Central memory CD4-positive, alpha-beta T cell (primary cell): ENCODE measurements at places on chromosomes 7 and 10.

- DNase-seq = no peak
These were observed 130.8 kb downstream of the ZNF467 start for GRCh38 chr7:149642589-149642988.

DNA sequence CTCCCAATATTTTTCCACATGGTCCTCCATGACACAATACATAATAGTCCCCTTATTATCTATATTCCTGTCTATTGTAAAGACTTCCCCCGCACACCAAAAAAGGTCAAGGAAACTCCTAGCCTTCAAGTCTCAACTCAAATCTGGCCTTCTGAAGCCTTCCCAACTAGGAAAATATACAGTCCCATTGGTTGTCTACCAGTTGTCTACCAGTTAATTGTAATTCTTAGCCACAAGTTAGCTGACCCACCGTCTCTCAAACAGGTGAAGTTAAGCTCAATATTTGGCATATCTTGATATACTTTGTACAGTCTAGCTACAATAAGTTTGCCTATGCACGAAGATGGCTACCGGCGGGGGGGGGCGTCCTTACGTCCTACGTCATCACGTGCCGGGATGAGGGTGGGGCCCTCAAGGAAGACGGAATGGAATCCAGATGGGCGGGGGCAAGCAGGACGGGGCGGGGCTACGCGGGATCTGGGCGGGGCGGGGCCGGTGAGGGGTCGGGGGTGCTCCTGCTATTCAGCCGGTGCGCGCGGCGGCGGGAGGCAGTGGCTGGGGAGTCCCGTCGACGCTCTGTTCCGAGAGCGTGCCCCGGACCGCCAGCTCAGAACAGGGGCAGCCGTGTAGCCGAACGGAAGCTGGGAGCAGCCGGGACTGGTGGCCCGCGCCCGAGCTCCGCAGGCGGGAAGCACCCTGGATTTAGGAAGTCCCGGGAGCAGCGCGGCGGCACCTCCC, at the start of gene AHR:
AHR (plus strand) TSS at position 551 of the 738 bp plus-strand sequence. CDS start 613 bp downstream, outside the sequence.
- DNase-seq = peak; percentile 81

DNA sequence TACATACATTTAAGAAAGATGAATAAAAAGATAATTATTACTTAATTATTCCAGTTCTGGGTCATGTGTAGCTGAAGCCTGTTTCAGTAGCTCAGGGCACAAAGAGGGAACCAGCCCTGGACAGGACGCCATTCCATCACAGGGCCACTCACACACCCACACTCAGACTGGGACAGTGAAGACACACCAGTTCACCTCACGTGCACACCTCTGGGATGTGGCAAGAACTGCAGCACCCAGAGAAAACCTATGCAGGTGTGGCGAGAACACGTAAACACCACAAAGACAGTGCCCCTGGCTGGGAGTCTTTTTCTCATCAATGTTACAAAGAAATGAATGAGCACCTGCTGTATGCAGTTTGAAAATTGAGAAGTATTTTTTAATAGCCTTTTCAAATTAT, 1.6 kb upstream of the IDI1 start:
- peak; percentile 62 for DNase-seq

DNA sequence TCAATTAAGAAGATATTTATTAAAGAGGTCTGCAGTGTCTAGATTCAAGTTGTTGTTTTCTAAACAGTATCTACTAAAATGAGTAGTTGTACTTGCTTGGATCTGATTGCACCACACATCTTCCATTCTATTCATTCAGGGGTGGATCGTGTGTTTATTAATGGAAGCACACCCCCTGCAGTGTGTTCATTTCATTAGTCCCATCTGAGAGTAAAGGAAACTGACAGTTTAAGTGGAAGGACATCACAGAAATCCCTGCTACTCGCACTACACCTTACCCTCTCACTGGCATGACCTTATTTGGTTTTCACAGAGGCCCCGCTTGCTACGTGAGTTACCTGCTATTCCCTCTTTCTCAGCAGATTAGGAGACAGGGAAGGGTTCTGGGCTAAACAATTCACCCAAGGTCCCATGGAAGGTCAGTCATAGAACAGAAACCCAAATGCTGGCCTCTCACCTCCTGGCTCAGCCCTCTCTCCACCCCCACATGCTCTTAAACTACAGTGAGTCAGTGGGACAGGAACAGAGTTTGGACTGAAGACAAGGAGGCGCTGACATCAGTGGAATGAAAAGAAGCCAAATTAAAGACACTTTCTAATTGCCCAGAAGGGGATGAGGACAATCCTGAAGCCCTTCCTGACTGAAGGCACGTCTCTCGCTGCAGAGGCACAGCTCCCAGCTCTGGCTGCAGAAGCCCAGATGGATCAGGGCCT, 369.2 kb upstream of the NRP1 start:
- no peak for DNase-seq

DNA sequence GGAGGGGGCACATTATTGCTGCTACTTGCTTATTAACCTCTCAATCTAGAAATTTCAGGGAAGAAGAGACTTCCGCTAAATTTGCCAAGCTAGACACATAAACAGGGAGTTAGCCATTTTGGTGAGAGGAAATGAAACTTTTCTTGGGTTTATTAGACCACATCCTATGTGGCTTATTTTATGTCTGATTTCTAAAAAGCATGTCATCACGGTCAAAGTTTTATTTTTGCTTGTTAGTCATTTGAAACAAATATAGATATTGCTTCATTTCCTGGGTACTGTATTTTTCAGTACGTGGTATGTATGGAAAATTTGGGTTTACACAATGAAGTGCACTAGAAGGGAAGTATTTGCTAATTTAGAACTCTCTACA, 144.1 kb downstream of the TCF7L2 start:
- peak; percentile 17 for DNase-seq

- peak; percentile 21 for DNase-seq
These were observed 399 bp downstream of the FHIP2A start for GRCh38 chr10:114821915-114822443.

DNA sequence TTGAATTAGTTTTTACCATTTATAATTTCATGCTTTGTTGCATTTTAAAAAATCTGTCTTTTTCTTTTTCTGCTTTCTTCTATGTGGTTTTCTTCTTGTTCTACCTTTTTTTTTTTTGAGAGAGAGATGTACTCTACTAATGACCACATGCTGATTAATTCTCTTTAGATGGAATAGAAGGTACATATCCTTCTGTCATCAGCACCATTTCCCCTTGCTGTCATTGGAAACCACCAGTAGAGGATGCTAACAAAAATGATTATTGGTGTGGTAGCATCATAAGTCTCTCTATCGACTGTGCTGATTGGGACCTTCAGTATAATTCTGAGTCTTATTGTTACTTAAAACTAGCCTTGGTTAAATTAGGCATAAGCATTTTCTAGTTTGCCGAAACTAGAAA, 3.6 kb downstream of the ZEB1 start:
- DNase-seq = peak; percentile 10

DNA sequence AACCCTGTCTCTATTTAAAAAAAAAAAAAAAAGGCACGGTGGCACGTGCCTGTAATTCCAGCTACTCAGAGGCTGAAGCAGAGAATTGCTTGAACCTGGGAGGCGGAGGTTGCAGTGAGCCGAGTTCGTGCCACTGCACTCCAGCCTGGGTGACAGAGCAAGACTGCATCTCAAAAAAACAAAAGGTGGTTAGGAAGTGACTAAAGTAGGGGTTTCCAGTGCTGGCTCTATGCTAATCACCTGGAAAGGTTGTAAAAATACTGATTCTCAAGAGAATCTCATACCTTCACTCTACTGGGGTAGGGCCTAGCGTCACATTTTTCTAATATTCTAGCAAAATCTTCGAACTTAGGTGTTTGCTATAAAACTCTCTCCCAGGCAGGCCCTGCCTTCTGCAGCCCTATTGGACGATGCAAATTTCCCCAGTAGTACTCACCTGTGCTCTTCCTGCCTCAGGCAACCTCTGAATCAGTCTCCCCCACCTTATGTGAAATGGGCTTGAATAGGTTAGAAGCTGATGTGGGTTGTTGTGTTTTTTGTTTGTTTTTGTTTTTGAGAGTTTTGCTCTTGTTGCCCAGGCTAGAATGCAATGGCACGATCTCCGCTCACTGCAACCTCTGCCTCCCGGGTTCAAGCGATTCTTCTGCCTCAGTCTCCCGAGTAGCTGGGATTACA, 3.5 kb downstream of the ZP3 start:
- no peak for DNase-seq

DNA sequence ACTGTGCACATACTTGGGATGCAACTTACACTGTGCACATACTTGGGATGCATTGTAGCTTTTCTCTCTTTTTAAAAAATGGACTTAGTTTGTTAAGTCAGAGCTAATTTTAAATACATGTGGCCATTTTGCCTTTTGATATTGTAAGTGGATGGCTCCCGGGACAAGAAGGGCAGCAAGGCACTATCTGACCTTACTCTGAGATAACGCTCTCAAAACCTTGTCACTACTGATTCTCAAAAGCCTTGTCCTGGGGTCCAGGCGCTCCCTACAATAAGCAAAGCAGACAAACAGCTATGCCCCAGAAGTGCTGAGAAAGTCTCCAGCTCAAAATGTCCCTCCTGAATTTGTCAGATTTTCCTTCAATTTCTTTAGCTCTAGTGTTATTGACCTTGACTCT, 66.9 kb upstream of the CACNB2 start:
- DNase-seq = no peak

DNA sequence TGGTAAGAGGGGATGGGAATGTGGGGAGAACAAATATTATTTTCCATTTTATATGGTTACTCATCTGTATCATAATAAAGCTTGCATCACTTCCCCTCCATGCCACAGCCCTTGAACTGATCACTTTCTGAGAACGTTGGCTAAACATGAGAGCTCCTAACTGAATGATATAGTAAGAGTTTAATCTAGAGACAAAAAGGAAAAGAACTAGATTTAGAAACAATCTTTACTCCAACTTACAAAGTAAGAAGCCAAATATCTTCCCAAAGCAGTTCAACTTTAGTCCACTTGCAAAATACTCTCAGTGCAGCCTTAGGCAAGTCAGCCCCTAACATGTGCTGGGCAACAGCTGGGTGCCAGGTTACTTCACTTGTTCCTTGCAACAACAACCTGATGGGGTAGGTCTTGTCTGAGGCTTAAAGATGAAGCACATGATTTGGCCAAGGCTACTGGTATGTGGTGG, 20.3 kb downstream of the SMURF1 start:
- DNase-seq = no peak

- DNase-seq = no peak
These were observed 130.7 kb downstream of the ADRA2A start for GRCh38 chr10:111207500-111207899.

DNA sequence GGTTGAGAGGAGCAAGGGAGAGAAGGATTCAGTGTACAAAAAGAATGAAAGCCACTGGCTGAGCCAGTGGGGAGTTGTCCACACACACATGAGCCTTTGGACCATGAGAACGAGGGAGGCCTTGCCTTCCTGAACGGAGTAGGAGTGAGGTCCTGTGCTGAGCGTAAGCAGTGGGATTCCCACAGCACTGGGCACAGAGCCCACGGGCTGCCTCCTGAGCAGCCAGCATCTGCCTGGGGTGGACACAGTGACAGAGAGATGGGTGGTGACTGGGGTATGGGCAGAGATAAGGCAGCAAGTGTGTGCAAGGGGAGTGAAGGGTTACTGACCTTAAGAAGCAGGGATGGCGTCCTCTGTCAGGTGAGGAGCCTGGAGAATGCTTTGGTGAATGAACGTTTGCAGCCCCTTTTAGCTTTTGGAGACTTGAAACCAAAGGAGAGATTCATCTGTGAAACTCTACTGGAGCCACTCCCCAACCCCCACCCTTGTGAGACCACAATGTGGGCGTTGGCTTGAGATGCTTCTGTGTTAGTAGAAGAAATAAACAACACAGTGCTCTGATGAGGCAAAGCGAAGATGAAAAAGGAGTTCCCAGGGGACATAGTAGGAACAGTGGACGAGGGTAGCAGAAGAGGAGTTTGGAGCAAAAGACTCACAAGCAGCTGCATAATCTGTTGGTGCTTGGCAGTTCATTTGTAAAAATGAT, 56.5 kb downstream of the FIGNL1 start:
- peak; percentile 59 for DNase-seq

DNA sequence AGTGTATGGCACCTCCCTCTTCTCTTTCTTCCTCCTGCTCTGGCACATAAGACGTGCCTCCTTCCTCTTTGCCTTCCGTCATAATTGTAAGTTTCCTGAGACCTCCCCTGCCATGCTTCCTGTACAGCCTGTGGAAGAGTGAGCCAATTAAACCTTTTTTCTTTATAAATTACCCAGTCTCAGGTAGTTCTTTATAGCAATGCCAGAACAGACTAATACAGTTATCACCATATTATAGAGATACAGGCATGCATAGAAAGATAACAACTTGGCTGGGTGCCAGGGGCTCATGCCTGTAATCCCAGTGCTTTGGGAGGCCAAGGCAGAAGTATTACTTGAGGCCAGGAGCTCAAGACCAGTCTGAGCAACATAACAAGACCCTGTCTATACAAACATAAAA, 53.2 kb downstream of the GCC1 start:
- no peak for DNase-seq

DNA sequence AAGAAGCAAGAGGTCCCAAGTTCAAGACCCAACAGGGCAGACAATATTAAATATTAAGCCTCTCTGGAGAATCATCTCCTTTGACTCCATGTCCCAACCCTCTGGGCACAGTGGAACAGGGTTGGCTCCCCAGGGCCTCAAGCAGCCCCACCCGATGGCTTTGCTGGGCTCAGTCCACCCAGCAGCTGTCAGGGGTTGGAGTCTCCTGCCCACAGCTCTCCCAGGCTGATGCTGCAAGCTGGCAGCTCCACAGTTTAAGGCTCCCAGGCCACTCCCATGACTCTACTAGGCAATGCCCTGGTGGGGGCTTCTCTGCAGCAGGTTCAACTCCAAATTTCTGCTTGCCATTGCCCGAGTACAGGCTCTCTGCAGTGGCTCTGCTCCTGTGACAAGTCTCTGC, 55.1 kb downstream of the LARP4B start:
- no peak for DNase-seq

DNA sequence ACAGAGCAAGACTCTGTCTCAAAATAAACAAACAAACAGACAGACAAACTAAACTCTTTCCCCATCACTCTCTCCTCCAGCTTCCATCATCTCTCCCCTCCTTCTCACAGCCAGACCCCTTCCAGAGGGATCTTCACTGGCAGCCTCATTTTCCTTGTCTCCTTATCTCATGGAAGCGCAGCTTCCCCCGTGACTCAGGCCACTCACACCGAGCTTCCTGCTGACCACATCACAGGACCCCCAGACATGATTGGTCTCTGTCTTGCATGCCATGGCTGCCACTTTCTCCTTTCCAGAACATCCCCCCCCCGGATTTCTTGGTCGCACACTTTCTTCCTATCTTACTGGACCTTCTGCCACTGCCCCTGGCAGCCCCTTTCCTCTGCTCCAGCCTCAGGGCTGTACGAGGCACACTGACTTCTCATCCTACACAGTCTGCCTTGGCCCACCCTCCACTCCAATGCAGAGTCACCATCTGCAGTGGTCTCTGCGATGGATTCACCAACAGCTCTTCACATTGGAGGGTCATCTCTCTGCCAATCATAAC, 4.9 kb upstream of the INSIG1 start:
- no peak for DNase-seq
